NCI-H82 (cell line): ENCODE measurements at places on chromosomes 3 and 15.

DNA sequence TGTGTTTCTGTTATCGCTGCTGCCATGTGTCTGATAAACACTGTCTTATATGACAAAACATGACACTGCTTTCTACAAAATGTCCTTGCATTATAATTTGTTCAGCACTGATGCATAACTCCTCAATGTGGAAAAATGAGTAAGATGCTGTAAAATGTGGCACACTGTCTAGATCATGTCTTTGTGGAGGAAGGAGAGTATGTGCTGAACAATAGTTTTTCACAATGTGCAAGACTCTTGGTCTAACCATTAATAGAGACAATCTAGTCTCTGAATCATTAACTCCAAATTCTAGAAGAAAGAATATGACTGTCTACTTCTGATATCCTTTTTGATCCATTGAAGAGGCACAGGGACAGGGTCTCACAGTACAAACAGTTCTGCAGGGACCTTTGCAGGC lies 127.9 kb upstream of the RARB start:
- DNase-seq: no peak

DNA sequence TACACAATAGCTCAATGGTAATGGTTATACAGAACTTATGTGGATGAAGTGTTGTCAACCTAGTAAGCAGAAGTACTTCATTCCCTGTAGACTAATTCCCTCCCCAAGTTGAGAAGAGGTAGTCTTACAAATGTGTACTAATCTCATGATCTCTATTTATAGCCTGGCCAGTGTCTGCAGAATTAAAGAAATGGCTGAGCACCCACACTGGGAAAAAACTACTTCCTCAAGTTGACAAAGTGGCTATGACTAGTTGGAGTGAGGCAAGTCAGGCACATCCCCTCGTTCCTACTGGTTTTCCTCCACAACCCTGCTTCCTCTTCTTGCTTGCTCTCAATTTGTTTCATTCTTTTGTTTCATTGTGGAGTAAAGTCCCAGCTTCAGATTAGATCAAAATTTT lies 566.7 kb upstream of the ZNF717 start:
- DNase-seq: peak; percentile 40

- DNase-seq: no peak
Measured at GRCh38 chr3:33848624-33849347, 50.4 kb downstream of the PDCD6IP start.

GRCh38 chr3:25447285-25447684 lies 19.2 kb downstream of the RARB start:
- no peak for DNase-seq

DNA sequence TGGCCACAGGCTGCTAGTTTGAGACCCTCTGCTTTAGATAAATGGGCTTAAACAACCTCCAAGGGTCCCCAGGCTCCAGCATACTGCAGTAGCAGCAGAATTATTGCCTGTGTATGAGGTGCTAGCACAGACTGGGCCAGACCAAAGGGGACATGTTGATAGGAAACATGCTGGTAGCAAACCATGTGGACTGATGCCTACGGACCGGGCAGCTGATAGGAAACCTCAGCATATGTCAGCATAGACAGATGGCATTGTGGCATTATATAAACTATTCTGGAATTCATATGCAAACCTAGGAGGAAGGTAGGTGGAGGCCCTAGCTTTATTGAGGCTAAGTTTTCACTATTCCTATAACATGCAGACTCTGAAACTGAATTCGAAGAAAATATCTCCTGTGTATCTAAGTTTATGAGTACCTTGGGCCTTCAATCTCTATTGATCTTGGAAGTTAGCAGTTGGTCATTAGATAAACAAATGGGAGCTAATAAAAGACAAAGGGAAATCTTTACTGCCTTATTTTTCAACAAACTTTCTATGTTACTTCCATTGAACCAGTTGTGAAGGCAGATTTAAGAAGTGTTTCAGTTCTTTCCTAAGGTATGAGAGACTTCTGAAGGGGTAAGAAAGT lies 1.7 kb upstream of the HGD start:
- DNase-seq: no peak

DNA sequence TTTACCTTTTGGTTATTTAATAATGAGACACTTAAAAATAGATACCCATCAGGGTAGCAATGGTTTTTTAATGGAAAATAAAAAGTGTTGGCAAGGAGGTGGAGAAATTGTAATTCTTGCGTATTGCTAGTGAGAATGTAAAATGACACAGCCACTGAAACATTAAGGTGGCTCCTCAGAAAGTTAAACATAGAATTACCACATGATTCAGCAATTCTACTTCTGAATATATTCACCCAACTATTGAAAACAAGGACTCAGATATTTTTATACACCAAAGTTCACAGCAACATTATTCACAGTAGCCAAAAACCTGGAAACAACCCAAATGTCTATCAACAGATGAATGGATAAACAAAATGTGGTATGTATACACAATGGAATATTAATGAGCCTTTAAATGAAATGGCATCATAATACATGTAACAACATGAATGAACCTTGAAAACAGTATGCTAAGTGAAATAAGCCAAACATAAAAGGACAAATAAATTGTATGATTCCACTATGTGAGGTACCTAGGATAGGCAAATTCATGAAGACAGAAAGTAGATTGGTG lies 163.5 kb downstream of the IMPG2 start:
- no peak for DNase-seq

GRCh38 chr3:16441371-16441875 lies 72.1 kb downstream of the RFTN1 start:
- peak; percentile 59 for DNase-seq
